T47D (cell line): ENCODE measurements at places on chromosomes 12 and 14.

GRCh38 chr14:94171208-94171607 is 2.9 kb upstream of the PPP4R4 start:
- DNase-seq = no peak

DNA sequence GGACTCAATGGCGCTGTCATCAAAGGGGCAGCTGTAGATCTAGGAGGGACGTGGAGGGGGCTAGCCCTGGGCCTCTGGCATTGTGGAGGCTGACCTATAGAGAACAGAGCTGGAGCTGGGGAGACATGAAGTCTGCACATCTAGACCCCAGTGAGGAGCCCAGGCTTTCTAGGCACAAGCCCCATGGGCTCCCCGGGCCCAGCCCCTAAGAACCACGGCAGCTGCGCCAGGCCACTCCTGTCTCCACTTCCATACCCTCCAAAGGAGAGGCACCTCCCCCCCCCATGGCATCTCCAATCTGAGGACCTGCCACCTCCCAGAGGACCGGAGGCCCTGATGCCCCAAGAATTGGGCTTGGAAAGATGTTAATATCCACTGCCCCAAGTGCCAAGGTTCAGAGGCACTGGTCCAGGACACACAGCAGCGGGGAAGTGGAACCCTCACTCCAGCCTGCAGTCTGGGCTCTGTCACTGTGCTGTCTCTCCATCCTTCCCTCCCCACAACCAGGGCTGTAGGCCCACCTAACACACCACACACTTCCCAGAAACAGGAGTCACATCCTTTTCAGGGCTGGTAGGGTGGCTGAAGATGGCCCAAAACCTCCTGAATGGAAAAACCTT is 4.5 kb downstream of the ANKRD9 start:
- DNase-seq = no peak

DNA sequence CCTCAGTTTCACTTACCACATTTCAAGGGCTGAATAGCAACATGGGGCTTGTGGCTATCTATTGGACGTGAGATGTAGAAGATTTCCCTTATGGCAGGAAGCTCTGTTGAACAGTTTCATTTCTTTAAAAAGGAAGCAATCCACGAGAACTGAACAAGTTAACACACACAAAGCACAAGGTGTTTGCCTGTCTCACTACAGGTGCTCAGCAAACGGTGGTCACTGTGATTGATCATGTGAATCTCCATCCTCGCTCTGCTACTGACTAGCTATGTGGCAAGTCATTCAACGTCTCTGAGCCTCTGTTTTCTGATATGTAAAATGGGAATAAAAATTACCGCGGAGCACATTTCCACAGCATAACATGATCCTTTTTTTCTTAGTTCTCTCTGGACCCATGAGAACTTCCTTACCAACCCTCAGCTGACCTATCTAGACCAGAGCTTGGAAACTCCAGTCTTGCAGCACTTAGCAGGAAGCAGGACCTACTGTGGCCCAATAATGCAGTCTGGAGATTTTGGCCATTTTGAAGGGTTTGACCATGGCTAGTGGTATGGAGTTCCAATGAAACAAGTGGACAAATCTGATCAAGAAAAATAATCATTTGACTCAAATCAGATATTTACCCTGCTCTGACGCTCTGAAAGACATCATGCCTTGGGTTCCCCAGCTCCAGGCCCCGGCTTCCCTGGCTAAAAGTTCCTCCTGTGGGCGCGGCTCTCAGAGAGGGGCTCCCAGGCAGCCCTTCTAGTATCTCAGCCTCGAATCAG is 278.8 kb downstream of the ZFP36L1 start:
- DNase-seq = no peak

DNA sequence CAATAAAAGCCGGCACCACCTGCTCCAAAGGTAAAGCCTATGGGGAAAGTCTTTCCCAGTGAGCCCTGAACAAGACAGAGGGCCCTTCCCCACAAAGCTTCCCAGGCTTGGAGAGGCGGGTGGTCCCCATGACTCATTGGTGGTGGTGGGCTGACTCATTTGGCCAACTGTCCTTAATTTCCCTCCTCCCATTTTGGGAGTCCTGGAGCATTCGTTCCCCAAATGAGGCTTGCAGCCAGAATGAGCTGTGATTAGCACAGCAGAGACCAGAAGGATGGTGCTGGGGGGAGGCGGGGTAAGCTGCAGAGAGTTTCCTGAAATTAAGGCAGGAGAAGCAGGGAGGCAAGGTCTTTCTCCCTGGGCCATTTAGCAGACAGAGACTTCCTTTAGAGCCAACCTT is 241.7 kb downstream of the DPF3 start:
- DNase-seq = no peak

DNA sequence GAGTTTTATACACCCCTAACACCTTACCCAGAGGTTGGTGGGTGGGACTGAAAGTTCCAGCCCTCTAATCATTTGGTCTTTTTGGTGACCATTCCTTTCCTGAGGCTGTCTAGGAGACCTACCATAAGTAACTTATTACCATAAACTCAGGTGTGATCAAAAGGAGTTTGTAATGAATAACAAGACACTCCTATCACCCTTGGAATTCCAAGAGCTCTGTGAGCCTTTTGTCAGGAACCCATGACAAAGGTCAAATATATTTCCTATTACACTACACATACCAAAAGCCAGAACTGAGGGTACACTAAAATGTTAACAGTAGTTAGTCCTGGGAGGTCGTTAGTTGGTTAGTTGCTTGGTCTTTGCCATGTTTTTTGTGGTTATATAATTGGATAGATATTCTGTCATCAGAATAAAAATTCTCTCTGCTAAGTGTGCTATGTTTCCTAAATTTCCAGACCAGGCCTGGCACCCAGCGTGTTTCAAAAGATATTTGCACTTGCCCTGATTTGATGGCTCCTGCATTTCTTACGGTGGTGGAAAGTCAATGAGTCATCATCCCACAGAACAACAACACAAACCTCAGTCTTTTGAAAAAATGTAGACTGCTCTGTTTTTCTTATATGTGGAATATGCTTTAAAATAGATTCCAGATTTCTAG is 27.0 kb upstream of the AKAP5 start:
- no peak for DNase-seq

DNA sequence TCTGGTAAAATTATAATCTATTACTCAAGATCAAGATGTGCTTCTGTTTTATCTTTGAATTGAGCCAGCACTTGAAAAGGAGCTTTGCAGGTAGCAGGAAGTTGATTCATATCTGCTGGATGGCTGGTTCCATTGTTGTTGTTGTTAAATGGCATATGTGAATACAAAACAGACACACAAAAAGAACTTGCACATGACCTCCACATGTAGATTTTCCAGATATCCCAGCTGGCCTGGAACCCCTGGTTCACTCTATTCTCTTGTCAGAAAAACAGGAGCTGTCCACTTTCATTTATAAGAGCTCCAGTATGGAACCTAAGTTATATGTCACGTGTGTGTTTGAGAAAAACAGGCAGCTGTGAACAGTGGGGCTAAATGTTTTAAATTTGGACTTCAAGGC is 273.9 kb downstream of the TMEM132D start:
- DNase-seq = no peak
